ENCODE measurements at places on chromosomes 7 and 10.

- DNase-seq = peak; percentile 92
These were observed at the start of gene PSMC2 for GRCh38 chr7:103347507-103348267. Gene PSMC2, plus strand, starts transcription at chr7:103347643. Its CDS starts 69 bp downstream, at chr7:103347712.

DNA sequence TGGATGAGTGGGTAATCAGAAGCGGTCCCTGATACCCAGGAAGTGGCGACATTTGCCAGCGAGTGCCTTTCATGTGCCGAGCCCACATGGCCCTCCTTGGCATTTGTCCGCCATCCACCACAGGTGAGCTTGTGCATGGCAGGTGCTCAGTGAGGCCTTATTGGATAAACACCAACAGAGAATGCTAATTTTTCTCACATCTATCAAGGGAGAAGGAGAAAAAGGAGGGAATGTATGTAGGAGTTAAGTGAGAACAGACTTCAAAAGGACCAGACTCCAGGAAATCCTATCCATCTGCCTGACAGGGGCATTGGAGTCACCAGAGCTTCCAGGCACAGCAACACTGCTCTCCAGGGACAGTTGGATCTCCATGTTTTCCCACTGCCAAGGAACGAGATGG lies 143.5 kb upstream of the ZMIZ1 start:
- DNase-seq = no peak

- no peak for DNase-seq
These were observed 305.8 kb upstream of the NEBL start for GRCh38 chr10:21202776-21203462.

DNA sequence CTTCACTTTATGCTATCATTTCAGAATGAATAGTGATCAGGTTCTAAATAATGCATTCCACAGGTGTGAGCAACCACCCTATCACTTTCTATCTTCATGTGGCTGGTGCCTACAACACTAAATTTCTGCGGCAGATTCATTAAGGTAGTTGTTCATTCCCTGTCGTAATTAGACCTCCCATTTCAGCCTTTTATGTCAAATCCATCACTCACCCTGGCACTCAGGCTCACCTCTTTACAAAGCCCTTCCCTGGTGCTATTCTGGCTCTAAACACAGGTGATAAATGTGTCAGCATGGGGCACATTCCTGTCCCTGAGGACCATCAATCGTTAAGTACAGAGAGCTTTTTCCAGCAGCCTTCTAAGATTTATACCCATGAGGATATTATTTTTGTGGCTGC lies 300.0 kb upstream of the C7orf33 start:
- DNase-seq = no peak

DNA sequence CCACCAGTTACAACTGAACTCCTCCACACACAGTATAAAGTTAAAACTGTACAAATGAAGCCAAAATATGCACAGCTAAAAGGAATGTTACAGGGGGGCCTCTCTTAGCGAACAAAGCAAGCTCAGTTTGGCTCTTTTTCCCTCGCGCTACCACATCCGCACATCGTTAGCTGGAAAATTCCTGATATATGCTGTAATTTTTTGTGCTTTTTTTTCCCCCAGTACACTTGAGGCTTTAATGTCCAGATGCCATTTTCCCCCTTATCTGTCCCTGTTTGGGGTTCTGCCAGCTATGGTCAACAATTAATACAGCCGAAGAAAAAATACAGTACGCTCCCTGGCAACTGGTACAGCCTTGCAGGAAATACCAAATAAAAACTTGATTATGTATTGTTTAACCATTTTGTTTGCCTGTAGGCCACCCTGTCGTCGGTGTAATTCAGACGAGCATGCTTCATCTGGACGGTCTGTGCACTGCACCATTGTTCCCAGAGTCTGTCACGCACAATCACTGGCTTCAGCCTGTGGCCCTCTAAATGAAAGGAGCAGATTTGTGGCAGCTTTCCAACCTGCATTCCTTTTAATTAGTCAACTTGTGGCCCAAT lies 108.1 kb upstream of the FAM133B start:
- no peak for DNase-seq

DNA sequence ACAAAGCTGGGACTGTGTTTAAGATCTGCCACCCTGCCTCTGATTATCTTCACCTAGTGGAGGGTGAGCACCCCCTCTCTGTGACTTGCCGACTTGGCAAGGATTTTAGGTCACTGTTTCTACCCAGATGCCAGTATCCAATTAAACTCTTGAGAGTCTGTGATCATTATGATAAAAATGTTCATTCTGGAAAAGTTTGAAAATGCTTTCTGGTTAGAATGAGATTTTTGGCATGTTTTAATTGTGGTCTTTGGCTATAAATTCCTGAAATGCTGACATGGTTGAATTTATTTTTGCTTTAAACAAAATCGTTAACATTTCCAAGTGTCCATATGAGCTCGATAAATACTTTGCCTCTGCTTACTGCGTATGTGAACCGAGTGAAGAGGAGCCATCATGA lies 221.4 kb downstream of the BICC1 start:
- no peak for DNase-seq

DNA sequence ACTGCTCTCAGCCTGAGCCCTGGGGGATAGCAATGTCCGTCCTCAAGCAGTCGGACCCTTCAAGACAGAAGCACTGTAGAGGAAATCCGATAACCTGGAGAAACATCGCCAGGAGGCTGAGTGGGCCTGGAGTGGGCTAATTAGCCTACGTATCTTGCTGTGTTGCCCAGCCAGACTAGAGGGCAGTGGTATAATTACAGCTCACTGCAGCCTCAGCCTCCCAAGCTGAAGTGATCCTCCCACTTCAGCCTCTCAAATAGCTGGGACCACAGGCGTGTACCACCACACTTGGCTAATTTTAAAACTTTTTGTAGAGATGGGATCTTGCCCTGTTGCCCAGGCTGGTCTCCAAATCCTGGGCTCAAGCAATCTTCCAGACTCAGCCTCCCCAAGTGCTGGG lies 21.7 kb downstream of the LYZL2 start:
- DNase-seq = no peak

GRCh38 chr10:121639416-121639815 lies 41.2 kb upstream of the FGFR2 start:
- DNase-seq = no peak

- no peak for DNase-seq
These were observed 71.2 kb upstream of the RPA3 start for GRCh38 chr7:7789551-7789988.

DNA sequence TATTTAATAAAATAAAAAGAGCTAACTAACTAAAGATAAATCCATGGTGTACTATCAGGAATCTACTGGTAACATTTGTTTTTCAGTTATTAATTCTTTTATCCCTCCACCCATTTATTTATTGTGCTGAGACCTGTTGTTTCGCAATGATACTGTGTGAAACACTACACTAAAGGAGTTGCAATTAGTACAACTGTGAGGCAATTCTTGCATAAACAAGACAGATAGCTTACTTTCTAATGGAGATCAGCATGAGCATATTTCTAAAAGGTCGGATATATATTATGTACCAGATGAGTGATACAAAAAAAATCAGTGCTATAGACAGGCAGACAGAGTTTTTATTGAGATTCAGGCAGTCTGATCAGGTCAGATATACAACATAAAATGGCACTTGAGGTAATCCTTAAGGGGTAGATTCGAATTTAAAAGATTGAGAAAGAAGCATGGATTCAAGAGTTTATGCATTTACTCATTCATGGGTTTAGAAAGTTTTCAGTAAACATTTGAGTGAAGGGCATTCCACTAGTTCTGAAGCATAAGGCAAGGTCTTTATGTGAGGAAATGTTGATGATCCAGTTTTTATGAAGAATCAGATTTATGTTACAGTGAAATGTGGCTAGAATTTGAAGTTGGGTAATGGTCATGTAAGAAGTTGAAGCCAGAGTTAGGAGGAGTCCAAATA lies 147.6 kb downstream of the POLR1F start:
- DNase-seq = no peak

GRCh38 chr10:3239066-3239919 lies 66.7 kb upstream of the PITRM1 start:
- DNase-seq = peak; percentile 71

DNA sequence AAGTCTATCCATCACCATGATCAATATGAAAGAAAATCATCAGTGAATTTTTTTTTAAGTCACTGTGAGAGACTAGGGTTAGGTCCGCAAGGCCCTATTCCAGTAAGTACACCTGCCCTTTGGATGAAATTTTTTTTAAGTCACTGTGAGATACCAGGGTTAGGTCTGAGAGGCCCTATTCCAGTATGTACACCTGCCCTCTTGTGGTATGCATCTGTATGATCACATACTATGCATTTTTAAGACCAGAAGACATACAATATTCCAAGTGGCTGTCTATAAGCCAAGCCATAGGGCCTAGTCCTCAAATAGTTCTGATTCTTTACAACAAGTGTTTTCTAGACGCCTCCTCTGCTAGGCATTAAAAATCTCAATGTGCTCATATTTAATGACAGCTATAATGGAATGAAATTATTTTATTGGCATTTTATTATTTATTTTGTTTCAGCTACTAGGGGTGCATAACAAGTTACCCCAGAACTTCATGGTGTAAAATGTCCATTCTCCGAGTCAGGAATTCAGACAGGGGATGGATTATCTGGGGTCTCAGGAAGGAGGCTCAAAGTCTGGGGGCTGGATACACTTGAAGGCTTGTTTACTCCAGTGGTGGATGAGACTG lies 53.1 kb downstream of the TEX36 start:
- no peak for DNase-seq

- DNase-seq = no peak
These were observed 7.4 kb downstream of the ZNF365 start for GRCh38 chr10:62381385-62382102.

DNA sequence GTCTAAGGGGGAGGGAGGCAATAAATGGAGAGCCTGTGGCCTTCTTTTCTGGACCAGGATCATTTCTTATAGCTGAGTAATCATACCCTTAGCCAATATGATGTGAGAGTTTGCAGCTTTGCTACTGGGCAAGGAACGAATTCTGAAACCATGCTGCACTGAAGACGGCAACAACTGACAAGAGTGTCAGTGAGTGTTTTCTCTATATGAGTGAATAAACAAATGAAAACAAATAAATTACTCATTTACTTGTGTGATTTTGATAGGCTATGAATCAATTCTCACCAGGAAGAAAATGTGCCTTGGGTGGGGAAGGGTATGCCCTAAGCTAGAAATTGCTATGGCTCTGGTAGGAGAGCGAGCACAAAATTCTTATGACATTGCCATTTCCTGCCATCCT lies 79.4 kb upstream of the LRRN3 start:
- no peak for DNase-seq

DNA sequence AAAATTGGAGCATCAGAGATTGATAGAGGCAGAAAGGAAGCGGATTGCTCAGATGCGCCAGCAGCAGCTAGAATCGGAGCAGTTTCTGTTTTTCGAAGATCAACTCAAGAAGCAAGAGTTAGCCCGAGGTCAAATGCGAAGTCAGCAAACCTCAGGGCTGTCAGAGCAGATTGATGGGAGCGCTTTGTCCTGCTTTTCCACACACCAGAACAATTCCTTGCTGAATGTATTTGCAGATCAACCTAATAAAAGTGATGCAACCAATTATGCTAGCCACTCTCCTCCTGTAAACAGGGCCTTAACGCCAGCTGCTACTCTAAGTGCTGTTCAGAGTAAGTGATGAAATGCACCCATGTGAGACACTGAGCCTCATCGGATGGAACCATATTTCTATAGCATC lies 33.1 kb downstream of the STAMBPL1 start:
- no peak for DNase-seq

DNA sequence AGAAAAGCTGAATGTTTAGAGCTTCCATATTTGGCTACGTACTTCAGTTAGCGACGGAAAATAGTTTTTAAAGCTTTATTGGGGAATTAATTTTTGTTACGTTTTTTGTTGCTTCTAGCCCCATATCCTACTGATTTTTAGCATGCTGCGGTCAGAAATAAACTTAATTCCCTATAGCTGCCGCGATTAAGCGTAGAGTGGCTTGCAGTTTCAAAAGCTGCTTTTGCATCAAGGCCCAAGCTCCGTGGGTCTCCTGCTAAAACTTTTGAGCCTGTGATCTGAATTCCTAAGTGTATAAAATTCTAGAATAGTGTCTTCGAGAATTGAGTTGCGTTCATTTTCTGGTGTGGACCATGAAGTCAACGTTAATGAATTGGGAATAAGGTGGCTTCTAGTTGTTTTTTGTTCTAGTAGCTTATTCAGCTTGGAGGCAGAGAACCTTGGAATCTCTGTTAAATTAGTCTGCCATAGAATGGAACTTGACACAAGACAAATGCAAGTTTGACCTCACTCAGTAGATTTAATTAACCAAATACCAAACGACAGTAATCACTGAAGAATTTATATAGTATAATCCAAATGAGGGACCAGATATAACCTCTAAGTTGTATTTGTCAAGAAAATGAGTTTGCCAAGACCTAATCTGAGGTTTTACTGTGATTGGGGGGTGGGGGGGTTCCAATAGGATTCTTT lies 977 bp downstream of the CALU start:
- DNase-seq = no peak

GRCh38 chr10:109934958-109935793 lies 11.9 kb upstream of the XPNPEP1 start:
- DNase-seq = no peak

DNA sequence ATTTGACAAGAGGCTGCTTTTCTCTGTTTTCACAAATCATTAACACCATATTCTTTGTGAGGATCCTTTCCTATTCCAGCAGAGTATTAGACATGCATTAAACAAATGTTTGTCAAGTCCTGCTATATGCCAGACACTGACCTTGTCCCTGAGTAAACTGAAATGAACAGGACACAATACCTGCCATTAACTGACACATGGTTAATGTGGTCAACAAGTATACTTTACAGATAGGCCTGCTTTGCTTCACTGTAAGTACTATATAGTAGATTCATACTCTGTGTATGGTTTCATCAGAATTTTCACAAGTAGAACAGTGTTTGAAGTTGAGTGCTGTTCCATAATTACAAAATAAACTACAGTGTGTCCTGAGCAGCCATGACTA lies 5.9 kb downstream of the TNKS2 start:
- no peak for DNase-seq
